ENCODE measurements at places on chromosomes 16 and 17. TPM values are rescaled to one million over a fixed set of nuclear protein-coding genes. Genes with fewer than 3 reads are reported as not detected.

SPECC1 gene
- 64.3 TPM for total RNA-seq

CCNF gene
- total RNA-seq = 35.5 TPM

KRT20 gene
- not detected for total RNA-seq

TLE7 gene
- total RNA-seq = not detected

ADAP2 gene
- total RNA-seq = 0.62 TPM

KRTAP4-6 gene
- total RNA-seq = not detected

KRT13 gene
- not detected for total RNA-seq

ARL5C gene
- total RNA-seq = not detected

MYH1 gene
- not detected for total RNA-seq
